ENCODE measurements at places on chromosomes 7 and 10.
A peak's percentile ranks its signal among the peaks of the same experiment; 100 is the strongest.

- DNase-seq, result peak; percentile 62
These were observed 104.0 kb downstream of the TRIL start for GRCh38 chr7:28853834-28854749.

- peak; percentile 86 for DNase-seq
These were observed 8.4 kb upstream of the LYZL2 start for GRCh38 chr10:30637881-30638467.

DNA sequence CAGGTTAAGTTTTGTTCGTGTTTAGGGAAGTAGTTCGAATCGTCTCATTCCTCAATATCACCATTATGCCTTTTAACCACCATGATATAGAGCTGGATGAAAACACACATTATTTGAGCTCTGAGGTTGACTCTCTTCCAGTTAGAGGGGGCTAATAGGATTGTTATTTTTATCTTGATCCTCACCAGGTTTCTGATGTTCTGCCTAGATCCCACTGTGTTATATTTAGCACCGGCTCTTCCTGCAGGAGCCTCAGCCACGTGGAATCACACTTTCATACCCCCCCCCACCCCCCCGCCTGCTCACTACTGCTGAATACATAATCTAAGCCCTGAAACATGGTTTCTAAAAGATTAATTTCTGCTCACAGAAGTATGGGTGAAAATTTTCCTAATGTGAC lies 88.3 kb downstream of the NRCAM start:
- no peak for DNase-seq

DNA sequence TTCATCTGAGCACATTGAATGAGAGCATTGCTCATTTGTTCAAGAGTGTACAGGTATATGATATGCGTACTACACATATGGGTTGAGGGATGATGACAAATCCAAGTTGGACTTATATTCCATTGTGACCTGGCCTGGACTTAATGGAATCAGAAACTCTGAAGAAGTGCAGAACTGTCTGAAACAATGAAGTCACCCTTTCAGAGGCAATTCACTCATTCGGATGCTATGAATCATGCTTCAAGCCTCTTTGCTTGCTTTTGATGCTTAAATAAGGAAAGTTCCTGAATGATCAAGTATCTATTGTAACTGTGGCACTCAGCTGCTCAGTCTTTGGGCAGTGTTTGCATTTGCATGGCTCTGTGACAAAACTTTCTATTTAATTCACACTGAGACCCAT lies 93.4 kb downstream of the ZNF365 start:
- no peak for DNase-seq

- no peak for DNase-seq
These were observed 34.1 kb upstream of the OCM2 start for GRCh38 chr7:98024075-98024474.

GRCh38 chr7:11120675-11121220 lies 147.1 kb downstream of the PHF14 start:
- DNase-seq, result no peak

- DNase-seq, result no peak
These were observed 49.0 kb downstream of the SLIT1 start for GRCh38 chr10:97136756-97137155.

DNA sequence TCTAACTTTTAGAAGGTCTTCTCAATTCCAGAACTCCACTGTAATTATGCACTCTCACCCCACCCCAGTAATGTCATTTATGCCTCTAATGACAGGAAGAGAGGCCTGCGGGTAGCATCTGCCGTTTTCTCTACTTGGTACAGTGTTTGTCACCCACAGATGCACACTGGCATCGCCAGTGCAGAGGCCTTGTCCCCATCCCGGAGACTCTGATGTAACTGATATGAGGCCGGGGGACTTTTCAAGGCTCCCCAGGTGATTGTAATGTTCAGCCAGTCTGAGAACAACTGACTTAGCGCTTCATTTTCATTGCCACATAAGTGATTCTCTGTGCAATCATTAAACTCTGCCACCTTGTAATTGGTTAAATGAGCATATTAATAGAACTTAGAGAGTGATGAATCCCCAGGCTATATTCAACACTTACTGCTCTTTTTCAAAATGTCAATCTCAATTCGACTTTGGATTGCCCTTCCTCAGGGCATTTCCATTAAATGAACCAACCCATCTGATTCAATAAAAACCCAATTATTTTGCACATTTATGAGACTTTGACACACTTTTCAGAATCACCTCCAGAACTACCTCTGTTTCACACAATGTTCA lies 113.2 kb downstream of the HERPUD2 start:
- DNase-seq, result no peak

- DNase-seq, result peak; percentile 73
These were observed 38.2 kb downstream of the HK1 start for GRCh38 chr10:69316313-69317059.

DNA sequence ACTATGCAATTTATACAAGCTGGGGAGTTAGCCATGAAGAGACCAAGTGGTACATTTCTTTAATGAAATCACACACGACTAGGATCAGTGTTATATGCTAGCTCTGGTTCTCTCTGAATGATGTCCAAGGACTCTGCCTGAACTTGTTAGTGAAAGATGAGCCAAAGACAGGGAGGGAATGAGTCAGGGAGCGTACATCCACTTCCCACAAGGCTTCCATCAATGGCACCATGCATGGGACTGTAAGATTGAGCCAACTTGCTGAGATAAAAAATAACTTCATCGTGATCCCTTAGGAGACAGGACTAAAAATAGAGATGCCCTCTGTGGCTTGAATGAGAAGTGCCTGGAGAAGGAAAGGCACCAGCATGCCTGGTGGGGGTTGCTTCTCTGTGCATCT lies 629.7 kb downstream of the ACTR3B start:
- DNase-seq, result no peak

DNA sequence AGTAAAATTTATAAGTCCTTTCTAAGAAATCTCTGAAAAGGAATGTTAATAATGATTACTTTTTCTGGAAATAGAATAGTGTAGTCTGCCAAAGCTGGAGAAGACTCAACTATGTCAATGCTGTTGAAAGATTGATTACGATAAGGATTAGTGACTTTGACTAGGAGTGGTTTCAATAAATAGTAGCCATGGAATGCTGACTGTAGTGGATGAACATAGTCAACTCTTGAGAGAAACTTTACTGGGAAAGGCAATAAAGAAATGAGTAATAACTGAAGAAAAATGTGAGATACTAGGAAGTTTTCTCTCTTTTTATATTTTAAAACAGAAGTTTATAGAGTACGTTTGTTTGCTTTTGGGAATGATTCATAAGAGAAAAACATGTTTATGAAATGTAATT lies 105.0 kb upstream of the CDK13 start:
- no peak for DNase-seq

GRCh38 chr10:535952-536351 lies 153.5 kb downstream of the DIP2C start:
- DNase-seq, result no peak

DNA sequence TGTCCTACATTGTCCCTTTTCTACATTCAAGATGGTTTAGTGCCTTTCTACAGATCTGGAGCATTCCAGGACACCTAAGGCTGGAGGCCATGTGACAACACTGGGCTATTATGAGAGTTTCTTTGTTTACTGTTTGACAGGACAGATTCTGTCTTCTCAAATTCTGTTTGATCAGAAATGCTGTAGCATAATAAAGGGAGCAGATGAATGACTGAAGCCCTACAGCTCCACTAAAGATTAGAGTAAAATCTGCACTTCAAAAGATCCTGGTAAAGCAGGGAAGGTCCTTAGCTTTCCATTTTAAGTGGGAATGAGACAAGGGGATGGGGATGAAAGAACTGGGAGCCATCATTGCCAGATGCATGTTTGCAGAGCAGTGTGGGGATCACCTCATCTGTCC lies 38.4 kb downstream of the TMEM229A start:
- DNase-seq, result no peak

DNA sequence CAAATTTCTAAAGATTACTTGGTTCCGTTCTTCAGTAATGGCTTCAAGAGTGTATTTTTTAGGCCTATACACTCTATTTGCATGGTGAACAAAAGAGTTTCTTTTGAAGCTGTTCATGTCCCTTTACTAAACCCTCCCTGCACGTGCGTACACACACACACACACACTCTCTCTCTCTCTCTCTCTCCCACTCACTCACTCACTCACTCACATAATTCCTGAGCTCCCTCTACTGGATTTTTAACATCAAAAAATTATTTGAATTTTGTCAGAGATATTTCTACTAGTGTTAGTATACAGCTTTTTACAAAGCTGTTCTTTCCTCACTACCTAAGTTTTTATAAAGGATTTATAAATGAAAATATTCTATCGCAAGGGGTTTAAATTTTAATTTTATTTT lies 85.9 kb downstream of the UBE3C start:
- peak; percentile 42 for DNase-seq

DNA sequence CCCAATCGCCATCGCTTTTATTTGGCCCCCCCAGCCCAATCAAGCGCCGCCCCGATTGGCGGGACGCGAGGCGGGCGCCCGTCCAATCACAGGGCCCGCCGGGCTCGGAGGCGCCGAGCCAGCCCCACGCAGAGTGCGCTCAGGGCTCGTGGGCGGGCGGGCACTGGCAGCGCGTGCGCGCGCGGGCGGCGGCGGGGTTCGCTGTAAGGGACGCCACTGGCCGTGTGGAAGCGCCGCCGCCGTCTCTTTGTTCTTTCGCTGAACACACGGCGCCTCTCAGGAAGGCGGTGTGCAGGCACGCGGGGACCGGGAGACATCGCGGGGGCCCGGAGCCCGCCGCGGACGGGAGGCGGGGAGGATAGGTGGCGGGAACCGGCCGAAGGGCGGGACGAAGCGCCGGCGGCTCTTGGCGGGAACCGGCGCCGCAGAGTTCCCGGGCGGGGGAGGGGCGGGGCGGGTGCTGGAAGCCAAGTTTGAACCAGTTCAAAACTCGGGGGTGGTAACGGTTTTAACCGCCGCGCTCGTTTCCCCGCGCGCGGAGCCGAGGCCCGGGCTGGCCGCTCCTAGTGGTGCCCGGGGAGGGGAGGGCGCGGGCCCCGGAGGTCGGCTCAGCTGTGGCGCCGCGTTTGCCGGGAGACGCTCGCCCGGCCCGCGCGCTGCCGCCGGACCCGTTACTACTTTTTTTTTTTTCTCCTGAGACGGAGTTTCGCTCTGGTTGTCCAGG lies 370 bp upstream of the EZH2 start:
- peak; percentile 92 for DNase-seq

DNA sequence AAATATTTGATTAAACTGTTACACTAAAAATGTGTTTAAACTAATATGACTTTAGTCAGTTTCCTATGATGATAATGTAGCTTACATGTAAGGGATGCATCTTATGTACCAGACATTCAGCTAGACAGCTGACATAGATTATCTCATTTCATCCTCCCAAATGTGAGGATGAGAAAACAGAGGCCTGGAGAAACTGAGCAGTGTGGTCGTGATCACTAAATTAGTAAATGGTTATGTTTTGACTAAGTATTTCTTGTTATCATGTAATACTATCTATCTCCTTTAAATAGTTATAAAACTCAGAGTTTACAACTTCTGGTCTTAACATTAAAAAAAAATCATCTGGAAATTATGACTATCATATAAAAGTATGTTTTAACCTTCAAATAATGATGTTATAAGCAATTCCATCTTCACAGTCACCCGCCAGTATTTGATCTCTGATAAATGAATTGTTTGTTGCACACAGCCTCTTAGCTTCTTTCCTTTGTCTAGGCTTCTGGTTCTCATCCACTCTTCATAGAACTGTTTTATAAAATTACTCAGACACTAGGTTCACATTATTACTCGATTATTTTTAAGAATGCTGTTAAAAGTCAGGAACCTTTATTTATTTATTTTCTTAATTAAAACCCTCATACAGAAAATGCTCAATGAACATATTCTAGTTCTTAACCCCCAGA lies 33.6 kb upstream of the HDAC9 start:
- no peak for DNase-seq

DNA sequence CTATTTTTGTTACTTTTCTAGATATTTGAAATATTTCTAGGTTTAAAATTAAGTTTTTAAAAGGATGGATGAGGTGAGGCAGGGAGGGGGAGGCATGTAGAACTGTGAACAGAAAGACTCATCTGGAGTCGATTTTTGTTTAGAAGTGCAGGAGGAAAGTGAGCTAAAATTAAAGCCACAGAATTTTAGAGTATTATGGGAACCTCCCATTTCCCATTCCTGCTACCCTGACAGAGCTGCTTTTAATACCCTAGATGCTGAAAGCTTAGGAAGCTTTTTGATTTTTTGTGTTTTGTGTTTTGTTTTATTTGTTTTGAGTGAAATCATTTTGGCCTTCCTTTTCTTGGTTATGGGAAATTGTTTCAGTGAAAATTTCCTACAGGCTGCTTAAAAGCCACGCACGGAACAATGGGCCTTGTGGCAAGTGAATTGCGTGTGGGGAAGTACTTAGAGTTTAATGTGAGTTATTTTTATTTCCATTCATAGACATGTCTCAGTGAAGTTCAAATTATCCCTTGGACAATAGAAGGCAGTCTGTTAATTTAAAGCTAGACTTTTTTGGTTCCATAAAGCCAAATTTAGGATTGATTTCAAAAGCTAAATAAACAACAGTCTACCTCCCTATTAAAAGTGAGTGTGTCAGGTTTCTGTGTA lies 102.0 kb upstream of the HDAC9 start:
- DNase-seq, result no peak

GRCh38 chr10:79149662-79150443 lies 81.1 kb downstream of the ZMIZ1 start:
- peak; percentile 68 for DNase-seq

GRCh38 chr7:151735851-151736402 lies 141.0 kb downstream of the PRKAG2 start:
- DNase-seq, result no peak

DNA sequence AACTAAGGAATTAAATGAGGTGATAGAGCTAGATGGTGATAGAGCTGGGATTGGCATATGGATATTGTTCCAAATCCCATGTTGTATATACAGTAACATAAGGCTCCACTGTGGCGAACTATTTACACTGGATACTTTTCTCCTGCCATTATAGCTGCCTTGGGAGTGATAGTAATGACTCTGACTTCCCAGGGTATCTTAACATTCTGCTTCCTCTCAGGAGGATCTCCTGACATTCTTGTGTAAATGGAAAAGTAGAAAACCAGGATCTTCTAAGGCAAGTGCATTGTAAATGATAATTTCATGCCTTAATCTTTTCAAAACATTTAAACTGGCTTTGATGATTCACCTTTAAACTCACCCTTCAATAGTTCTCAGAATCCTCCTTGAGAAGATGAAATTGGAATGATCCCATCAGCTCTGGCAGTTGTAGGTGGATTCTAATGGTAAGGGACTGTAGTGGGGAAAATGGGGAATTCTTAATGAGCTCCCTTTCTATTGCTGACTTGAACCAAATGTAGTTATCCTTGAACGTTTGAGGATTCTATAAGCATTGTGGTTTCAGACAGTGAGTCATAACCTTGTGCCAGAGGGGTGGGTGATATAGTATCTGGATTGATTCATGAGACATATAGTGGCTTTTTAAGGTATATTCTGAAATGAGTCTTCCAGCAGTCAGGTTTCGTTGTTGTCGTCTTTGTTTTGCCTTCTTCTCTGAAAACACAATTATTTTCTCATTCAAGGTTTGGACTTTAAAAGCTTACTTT lies 450.0 kb downstream of the SUGCT start:
- DNase-seq, result peak; percentile 73

GRCh38 chr10:69693886-69694285 lies 63.8 kb downstream of the FAM241B start:
- no peak for DNase-seq
